CD4-positive, alpha-beta T cell treated with Interleukin-6 for 4 hours (primary cell): ENCODE measurements at places on chromosomes 3 and 15.

DNA sequence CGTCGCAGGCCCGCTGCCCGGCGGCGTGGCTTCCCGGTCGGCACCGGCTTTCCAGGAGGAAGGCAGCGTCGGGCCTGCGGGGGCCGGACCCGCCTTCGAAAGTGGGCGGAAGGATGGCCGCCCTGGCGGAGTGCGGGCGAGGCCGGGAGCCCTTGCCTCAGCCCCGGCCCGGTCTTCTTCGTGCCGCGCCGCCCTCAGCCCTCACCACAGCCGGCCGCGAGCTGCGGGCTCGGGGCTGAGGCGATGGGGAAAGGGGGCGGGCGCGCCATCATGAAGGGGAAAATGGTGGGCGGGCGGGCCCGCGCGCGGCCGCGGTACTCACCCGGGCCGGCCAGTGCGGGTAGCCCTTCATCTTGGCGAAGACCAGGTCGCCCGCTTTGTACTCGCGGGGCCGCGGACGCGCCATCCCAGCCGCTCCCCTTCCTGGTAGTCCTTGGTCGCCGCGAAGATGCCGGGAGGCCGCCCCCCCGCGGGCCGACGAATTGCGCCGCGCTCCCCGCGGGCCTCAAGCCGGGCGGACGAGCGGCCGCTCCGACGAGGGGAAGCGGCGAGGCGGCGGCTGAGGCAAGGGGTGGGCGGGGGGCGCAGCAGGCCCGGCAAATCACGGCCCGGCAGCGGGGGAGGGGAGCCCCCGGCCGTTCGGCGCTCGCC is 489 bp downstream of the HDGFL3 start:
- DNase-seq: peak; percentile 7

DNA sequence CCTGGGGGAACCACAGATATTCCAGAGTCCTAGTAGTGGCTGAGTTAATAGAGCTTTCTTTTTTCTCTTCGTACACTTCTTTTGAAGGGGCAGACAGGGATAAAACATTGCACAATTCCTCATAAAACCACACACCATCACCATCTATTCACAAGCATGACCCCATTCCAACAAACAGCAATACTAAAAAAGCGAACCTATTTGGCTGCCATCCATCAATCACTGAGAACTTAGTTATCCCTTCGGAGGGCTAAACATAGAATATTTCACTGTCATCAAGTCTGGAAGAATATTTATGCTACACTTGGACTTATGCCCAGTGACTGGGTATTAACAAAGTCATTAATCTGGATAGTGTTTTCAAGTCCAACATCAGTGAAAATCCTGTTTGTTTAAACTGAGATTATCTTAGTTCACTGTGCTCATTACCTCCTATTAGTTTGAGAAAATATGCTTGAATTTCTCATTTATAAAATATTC is 80.3 kb upstream of the PRTG start:
- no peak for DNase-seq

DNA sequence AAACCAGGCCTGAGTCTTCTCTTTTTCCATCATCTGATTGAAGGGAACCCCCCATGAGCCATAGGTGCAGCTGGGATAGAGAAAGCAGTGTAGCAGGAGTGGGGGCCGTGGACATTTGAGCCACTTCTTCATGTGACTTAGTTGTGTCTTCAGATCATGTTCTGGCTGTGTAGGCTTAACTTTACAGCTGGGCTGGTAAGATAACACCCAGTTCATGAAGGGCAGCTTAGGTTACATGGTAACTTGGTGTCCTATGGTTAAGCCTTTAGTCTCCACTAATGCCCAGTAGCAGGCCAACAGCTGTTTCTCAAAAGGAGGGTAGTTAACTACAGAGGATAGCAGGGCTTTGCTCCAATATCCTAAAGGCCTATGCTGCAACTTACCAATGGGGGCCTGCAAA is 11.4 kb upstream of the SNRPN start:
- DNase-seq: no peak

- DNase-seq: no peak
Observed at GRCh38 chr3:178532476-178532875, 3.8 kb upstream of the KCNMB2 start.

GRCh38 chr3:152811974-152812760 is 22.8 kb upstream of the P2RY1 start:
- no peak for DNase-seq

GRCh38 chr3:76834657-76835056 is 205.2 kb upstream of the ROBO2 start:
- DNase-seq: no peak

DNA sequence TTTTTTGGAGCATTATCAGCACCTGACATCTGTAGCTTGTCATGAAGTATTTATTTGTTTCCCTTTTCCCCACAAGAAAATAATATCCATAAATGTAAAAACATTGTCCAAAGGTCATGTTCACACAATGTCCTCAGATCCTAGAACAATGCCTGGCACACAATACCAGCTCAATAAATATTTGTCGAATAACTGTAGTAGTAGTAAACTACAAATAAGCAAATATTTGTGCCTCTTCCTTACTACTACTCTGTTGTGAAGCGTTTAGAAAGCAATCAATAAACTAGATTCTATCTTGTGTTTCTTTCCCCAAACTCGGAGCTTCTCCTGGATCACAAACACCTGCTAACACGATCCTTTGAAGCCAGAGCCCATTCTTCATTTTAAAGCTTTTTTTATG is 459.6 kb upstream of the NECTIN3 start:
- DNase-seq: no peak

GRCh38 chr3:159919873-159920272 is 68.8 kb upstream of the IL12A start:
- no peak for DNase-seq

DNA sequence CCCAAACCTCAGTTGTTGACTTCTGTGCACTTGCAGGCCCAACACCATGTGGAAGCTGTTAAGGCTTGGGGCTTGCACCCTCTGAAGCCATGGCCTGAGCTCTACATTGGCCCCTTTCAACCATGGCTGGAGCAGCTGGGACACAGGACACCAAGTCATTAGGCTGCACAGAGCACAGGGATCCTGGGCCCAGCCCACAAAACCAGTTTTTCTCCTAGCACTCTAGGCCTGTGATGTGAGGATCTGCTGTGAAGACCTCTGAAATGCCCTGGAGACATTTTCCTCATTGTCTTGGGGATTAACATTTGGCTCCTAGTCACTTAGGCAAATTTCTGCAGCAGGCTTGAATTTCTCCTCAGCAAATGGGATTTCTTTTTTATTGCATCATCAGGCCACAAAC is 1255.7 kb downstream of the ZPLD1 start:
- DNase-seq: no peak

DNA sequence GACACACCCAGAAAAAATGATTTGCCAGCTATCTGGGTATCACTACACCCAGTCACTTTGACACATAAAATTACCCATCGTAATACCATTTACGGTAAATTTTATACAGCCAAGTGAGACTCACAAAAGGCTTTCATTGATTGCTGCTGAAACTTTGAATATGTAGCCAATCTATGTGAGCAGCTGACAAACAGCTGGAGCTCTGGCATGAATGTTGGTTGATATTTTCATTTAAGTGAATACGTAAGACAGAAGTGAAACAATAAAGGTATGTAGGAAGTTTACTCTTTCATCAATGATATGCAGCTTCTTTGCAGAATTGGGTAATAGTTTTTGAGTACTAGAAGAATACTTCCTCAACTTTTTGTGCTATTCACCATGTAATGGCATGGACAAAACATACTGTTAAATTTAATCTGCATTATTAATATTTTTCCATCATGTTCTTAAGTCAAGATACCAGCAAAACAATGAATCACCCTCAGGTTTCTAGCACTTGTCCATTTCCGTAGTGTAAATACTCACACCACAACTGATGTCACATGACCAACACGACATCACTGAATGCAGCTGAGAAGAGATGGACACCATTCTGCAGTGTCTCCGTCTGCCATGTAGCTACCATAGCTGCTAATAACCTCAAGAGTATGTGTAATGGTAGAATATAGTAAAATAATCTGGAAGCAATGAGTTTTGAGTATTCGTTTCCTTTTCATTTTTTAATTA is 205.9 kb upstream of the HES1 start:
- DNase-seq: no peak

GRCh38 chr3:12316253-12316652 is 27.4 kb downstream of the PPARG start:
- DNase-seq: no peak

DNA sequence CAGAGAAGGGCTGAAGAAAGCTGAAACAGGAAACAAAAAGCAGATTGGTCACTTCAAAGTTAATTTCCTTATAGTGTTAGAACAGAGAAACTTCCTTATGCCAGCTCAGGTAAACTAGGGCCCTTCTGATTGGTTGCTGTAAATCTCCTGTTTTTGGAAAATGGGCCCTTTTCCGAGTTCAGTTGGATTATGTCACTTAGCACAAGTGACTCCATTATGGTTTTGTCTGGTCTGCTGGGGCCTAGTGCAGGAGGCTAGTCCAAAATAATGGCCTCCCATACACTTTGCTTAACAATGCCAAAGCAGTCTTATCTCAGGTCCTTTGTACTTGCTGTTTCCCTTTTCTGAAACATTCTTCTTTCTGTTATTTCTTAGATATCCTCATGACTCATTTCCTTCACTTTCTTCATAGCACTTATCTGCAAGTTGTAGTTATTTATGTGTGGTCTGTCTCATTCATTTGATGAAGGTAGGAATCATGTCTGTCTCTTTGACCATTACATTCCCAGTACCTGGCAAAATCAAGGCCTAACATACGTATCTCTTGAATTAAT is 7.7 kb upstream of the DCP1A start:
- DNase-seq: no peak

DNA sequence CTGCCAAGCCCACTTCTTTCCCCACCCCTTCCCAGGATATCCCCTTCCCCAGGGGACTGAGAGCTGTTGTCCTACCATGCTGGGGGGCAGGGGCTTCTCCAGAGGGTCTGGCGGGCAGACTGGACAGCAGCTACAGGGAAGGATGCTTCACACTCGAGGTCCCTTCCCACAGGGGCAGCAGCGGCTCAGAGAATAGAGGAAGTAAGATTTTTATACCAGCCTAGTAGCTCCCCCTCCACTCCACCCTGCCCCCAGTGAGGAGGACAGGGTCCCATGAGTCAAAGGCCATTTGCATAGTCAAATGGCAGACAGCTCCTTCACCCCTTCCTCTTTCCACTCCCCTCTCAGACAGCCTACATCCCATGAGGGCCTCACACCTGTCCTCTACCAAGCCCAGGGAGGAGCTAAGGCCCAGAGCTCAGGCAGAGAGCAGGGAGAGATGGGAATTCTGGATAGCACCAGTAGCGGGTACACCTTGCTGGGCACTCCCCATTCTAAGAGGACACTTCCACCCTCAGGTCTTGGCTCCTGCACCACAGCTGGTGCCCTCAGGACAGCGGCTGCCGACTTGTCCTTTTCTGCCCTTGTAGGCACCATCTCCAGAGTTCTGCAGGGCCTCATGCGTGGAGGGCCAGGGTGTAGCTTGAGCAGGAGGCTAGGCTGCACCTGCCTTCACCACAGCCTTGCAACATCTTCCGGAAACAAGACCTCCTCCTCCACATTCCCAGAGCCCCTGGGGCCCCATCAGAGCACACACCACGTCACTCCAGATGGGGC is at the start of gene TLR9:
TSS of gene TLR9 (minus strand) at position 194 of the 777 bp plus-strand sequence. CDS start at position 78, 116 bp downstream.
- DNase-seq: peak; percentile 53

- no peak for DNase-seq
Observed at GRCh38 chr15:101479851-101480612, 9.5 kb downstream of the PCSK6 start.

DNA sequence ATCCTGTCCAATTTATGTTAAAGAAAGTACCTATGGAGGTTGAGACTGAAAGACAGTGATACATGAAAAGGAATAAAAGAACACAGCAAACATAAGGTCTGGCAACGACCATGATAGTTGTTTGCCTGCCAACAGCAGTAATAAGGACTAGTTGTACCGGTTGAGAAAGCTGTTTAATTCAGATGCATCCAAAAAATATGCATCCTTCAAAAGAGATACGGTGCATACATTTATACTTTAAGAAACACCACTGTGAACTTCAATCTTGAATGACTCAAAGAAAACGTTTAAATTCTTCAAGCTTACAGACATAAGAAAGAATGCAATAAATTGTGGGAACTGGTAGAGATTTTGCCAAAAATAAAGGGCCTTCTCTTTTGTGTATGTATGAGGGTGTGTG is 492.1 kb downstream of the NLGN1 start:
- no peak for DNase-seq

- DNase-seq: peak; percentile 29
Observed at GRCh38 chr3:141237701-141238521, 6.3 kb downstream of the PXYLP1 start.

DNA sequence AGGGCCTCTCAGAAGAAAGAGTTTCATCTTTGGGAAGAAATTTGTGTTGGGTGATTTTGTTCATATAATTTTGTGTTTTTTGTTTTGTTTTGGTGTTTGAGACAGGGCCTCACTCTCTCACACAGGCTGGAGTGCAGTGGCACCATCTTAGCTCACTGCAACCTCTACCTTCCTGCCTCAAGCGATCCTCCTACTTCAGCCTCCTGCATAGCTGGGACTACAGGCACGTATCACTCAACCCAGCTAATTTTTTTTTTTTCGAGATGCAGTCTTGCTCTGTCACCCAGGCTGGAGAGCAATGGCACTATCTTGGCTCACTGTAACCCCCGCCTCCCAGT is 29.0 kb upstream of the PIK3CB start:
- no peak for DNase-seq

GRCh38 chr3:194058189-194058571 is 77.8 kb upstream of the HES1 start:
- peak; percentile 40 for DNase-seq

GRCh38 chr3:172125963-172126457 is 86.6 kb downstream of the FNDC3B start:
- no peak for DNase-seq

- no peak for DNase-seq
Observed at GRCh38 chr3:78090382-78090781, 1050.5 kb downstream of the ROBO2 start.

DNA sequence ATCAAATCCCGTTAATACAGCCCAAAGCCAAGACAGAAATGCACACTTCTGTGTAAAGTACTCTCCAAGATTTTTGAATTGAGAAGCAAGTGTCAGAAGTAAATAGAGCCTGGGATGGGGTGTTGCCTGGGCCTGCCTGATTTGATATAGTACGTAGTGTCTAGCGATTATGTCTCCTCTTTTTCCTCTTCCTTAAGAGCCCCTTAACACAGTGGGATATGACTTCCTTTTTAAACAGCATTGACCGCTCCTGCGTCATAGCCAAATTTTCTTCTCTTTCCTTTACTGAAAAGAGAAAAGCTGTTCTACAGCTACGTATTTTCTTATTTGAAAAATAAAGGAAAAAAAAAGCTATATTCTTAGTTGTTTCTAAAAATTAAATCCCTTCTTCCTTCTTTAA is 97.7 kb downstream of the PLCL2 start:
- no peak for DNase-seq

DNA sequence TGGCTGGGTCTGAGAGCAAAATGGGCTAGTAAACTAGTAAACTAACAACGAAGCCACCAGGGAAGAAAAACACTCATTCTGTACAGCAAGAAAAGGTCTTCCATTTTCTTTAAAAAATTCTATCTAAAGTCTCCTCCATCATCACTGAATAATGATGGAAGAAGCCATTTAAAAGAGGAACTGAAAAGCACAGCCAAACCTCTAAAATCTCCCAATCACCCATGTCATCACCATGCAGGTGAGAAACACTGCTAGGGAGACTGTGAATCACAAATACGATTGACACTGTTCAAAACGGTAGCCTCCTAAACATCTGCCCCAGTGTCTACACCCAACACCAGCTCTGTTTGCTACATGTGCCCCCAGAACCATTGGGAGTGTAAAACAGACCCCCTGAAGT is 140.4 kb downstream of the RORA start:
- DNase-seq: no peak
